Lower lobe of right lung (tissue), 2 donors: ENCODE measurements at places on chromosomes 7 and 10.

GRCh38 chr10:114256822-114257221 lies 17.8 kb downstream of the VWA2 start:
- DNase-seq, result no peak

DNA sequence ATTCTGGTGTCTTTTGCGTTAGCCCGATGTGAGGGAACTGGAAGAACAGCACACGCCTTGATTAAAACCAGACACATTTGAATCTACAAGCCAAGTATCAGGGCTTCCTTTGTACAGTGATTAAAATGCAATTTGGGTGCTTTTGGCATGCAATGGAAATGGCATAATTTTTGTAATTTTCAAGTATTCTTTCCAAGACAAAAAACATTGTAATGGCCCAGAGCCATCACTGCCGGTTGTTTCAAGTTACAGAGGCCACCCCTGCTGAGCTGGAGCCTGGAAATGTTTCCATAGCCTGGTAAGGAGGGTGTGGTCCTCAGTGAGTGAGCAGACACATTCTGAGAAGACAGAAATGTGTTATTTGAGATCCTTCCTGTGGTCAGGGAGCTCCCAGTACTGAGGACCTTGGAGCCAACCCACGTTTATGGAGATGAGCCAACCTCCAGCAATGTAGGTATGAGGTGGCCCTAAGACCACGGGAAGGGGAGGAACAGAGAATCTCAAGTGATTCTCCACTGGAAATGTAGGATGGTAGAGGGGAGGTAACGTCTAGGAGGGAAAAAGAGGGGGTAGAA lies 20.9 kb downstream of the TEX36 start:
- no peak for DNase-seq

GRCh38 chr7:11290863-11291262 lies 317.2 kb downstream of the PHF14 start:
- DNase-seq, result no peak

- no peak for DNase-seq
Observed at GRCh38 chr7:83786858-83787257, 137.9 kb upstream of the SEMA3E start.

- DNase-seq, result no peak
Observed at GRCh38 chr10:58667658-58668310, 155.1 kb downstream of the BICC1 start.

DNA sequence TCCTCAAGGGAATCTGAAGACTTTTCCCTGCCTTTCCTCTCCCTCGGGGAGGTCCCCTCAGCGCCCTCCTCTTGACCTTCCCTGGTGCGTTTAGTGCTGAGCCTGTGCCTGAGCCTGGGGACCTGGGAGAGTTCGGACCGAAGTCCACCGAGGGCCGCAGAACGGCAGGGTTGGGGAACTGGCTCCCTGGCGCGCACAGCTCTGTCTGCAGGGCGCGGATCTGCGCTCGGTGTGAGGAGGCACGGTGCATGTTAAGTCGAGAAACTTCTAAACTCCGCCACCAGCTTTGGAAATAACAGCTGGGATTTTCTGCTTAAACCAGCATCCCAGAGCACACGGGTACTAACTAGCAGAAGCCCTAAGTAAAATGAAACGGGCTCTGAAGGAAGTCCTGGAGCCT lies 44.2 kb upstream of the SLC29A4 start:
- no peak for DNase-seq

GRCh38 chr10:13686331-13686752 lies 99.6 kb downstream of the PRPF18 start:
- DNase-seq, result no peak

DNA sequence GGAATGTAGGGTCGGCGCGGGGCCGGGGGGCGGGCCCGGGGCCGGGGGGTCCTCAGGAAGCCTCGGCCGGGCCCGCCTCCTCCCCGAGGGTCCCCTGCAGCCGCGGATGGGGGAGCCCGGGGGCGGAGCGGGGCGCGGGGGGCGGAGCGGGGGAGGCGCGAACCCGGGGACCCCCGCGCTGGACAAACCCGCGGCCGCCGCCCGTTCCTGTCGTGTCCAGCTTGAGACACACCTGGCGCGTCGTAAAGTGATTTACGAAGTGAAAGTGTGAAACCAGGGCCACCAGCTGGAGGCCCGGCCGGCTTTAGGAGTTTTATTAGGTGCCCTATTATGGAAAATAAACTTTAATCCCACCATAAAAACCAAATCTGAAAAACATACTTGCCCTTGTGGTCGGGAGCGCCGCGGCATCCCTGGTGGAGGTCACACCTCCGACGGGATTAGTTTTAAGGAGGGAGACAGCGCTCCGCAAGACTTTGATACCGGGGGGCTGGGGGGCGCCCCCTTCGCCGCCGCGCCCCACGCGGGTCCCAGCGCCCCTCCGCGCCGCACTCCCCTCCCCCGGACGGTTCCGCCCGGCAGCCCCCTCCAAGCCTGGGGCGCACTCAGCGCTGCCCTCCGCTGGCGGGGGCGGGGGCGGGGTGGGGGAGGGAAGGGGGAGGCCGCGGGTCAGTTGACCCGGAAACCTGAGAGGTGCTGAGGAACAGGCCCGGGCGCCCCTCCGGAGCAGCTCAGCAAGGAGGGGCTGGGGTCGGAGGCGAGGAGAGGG lies 10.3 kb downstream of the MNX1 start:
- no peak for DNase-seq

DNA sequence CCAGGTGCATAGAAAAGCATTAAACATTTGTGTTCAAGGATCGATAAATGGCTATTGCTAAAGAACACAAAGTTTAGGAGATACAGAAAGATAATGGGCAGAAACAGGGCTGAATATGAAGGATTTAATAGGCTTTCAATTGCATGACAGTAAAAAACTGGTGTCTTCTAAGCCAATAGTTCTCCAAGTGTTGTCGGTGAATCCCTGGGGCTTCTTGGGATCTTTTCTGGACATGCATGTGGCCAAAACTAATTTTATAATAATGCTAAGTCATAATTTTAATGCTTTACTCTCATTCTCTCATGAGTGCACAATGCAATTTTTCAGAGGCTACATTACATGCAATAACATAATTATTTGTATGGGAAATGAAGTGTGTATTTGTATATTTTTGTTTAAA lies 521.1 kb upstream of the ANKRD30A start:
- DNase-seq, result no peak

GRCh38 chr7:41439515-41439879 lies 263.4 kb downstream of the INHBA start:
- no peak for DNase-seq

GRCh38 chr10:102595897-102596296 lies 48.4 kb upstream of the TRIM8 start:
- no peak for DNase-seq

- DNase-seq, result no peak
Observed at GRCh38 chr7:100538348-100538653, 702 bp upstream of the AGFG2 start.

- no peak for DNase-seq
Observed at GRCh38 chr10:110118891-110119621, 88.3 kb upstream of the MXI1 start.
